ENCODE measurements at places on chromosomes 2 and 18.

GRCh38 chr2:240428245-240428644 is 7.2 kb upstream of the GPC1 start:
- no peaks in the 10 kb centered on the region for H3K27me3 ChIP-seq
- no peaks in the 10 kb centered on the region for H3K4me1 ChIP-seq
- H3K4me3 ChIP-seq = no peak overlapping the region

- H3K36me3 ChIP-seq = no peaks in the 10 kb centered on the region
- H3K4me3 ChIP-seq = no peak overlapping the region
- DNase-seq = peak; percentile 9
- H3K27ac ChIP-seq = peak overlapping the region; percentile 16
These were observed 188.6 kb upstream of the CDH19 start for GRCh38 chr18:66792466-66792865.

DNA sequence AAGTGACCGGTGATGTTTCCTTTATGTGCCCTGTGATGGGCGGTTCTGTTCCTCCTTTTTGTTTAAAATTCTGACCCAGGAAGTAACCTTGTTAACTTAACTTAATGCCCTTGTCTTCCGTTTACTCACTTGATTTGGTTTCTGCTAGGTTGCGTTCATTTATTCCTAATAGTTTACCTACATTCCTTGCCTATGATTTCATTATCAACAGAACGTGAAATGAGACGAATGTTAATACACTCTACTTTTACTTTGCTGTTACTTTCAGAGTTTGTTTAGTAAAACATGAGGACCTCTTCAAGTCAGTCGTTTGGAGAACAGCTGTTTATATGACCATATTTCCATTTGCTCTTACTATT is 638 bp downstream of the CEP192 start:
- DNase-seq = no peak
- no peaks in the 10 kb centered on the region for H3K36me3 ChIP-seq
- H3K4me1 ChIP-seq = peaks cover 5% of the 10 kb centered on the region

GRCh38 chr2:867296-867695 is 83.4 kb upstream of the SNTG2 start:
- no peak overlapping the region for H3K4me3 ChIP-seq
- no peaks in the 10 kb centered on the region for H3K36me3 ChIP-seq
- DNase-seq = no peak
- H3K27me3 ChIP-seq = no peaks in the 10 kb centered on the region
- H3K4me1 ChIP-seq = no peaks in the 10 kb centered on the region

- DNase-seq = no peak
- no peaks in the 10 kb centered on the region for H3K36me3 ChIP-seq
- H3K4me1 ChIP-seq = no peaks in the 10 kb centered on the region
- no peaks in the 10 kb centered on the region for H3K27me3 ChIP-seq
- no peak overlapping the region for H3K4me3 ChIP-seq
- H3K27ac ChIP-seq = no peak overlapping the region
These were observed 121.9 kb downstream of the HDAC4 start for GRCh38 chr2:239278941-239279365.

DNA sequence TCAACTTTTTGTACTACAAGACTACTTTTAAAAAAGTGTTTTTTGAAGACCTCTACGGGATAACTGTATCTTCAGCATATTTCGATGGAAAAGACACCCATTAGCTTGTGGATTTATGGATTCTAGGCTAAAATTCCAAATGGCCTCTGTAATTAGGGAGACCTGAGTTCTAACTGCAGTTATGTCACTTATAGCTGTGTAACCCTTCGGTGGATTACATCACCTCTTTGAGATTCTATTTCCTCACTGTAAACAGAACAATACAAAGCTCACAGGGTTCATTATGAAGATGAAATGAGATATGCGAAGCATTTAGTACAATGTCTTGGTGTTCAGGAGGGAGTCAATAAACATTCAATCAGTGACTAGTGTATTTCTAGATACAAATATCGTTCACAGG is 24.2 kb downstream of the LMAN2L start:
- H3K36me3 ChIP-seq = peaks cover 8% of the 10 kb centered on the region
- no peak overlapping the region for H3K27ac ChIP-seq
- no peaks in the 10 kb centered on the region for H3K4me1 ChIP-seq
- no peaks in the 10 kb centered on the region for H3K27me3 ChIP-seq
- no peak for DNase-seq

- H3K27ac ChIP-seq = peak overlapping the region; percentile 78
- H3K27me3 ChIP-seq = no peaks in the 10 kb centered on the region
- peak; percentile 96 for DNase-seq
- H3K4me1 ChIP-seq = peaks cover 56% of the 10 kb centered on the region
- peak overlapping the region; percentile 41 for H3K4me3 ChIP-seq
These were observed 91.9 kb upstream of the STK17B start for GRCh38 chr2:196263181-196263747.

GRCh38 chr2:186496401-186496800 is 10.3 kb downstream of the ZC3H15 start:
- H3K4me3 ChIP-seq = no peak overlapping the region
- H3K27ac ChIP-seq = no peak overlapping the region
- DNase-seq = no peak
- peaks cover 86% of the 10 kb centered on the region for H3K36me3 ChIP-seq
- no peaks in the 10 kb centered on the region for H3K4me1 ChIP-seq

- no peak overlapping the region for H3K27ac ChIP-seq
- H3K4me3 ChIP-seq = no peak overlapping the region
- no peaks in the 10 kb centered on the region for H3K36me3 ChIP-seq
- no peaks in the 10 kb centered on the region for H3K27me3 ChIP-seq
- no peak for DNase-seq
These were observed 2.6 kb upstream of the FAM171B start for GRCh38 chr2:186691231-186691630.

DNA sequence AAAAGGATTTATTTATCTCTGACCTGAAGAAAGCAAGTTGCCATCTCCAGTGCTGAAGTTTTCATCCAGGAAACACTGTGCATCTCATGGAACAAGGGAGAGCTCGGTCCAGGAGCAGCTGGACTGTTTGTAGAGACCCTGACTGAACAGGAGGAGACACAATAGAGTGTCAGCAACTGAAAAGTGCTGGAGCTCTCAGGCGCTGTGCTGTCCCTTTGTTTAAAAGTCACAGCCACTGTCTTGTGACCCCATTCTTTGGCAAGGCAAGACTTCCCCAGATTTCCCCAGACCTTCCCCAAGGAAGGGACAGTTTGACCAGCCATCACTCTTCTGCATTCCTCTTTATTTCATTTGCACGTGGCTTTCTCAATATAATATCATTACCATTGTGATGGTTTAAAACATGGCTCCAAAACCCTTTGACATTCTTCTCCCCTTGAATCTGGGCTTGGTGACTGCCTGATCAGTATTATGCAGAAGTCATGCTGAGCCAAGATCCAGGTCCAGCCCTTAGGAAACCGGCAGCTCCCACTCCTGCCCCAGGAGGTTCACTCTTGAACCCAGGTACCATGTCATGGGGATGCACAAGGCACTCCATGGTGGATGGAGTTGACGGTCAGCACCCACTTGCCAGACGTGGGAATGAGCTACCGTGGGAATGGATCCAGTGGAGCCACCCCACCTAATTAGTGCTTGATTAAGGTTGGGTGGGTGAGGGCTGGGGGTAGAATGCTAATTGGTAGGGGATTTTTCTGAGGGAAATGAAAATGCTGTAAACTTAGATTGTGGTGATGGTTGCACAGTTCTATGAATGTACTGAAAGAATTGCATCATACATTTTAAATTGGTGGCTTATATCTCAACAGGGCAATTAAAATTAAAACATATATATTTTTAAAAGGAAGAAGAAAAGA is 497.9 kb upstream of the RAB6C start:
- no peak overlapping the region for H3K27ac ChIP-seq
- no peak for DNase-seq
- 0 out of 2 replicates have a peak, but pooled peaks cover 7% of the 10 kb centered on the region for H3K27me3 ChIP-seq
- no peaks in the 10 kb centered on the region for H3K4me1 ChIP-seq

DNA sequence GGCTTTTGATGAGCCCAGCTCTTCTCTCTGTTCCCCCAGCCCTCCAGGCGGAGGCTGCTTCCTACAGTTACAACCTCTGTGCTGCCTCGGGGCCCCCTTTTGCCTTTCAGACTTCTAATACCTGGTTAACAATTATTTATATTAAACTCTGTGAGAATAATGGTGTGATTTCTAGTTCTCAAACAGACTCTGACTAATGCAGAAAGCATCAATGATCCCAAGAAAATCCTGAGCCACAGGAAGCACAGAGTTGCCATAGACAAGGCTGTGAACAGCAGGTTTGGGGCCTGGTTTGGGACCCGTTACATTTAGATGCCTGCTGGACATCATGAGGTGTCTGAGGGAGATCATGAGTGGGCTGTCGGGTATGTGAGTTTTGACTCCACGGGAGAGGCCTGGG is 37.4 kb upstream of the MYO3B start:
- H3K36me3 ChIP-seq = no peaks in the 10 kb centered on the region
- no peak for DNase-seq

DNA sequence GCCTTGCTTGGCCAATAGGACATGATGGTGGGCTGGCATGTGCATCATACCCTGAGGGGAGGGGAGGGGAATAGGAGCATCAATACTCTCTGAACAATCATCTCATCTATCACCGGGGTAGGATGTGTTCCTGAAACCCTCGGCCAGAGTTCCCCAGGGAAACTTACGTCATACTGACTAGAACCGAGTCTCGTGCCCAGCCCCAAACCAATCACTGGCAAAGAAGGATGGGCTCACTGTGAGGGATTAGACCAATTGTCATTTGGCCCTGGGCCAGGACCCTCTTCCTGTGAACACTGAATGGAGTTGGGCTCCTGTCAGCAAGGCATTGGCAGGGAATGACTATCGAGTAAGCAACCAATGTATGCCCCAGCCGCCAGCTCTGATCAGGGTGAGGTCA is 261.5 kb downstream of the MYCN start:
- H3K27me3 ChIP-seq = no peaks in the 10 kb centered on the region
- peak overlapping the region; percentile 24 for H3K27ac ChIP-seq
- peak; percentile 80 for DNase-seq
- peaks cover 64% of the 10 kb centered on the region for H3K4me1 ChIP-seq
- H3K4me3 ChIP-seq = no peak overlapping the region
